ENCODE measurements at places on chromosomes 5 and 9.
A peak's percentile ranks its signal among the peaks of the same experiment; 100 is the strongest.

GRCh38 chr5:126884269-126884819 lies 107.4 kb downstream of the LMNB1 start:
- peak; percentile 70 for DNase-seq

- DNase-seq = no peak
Measured at GRCh38 chr5:124342584-124342983, 403.9 kb downstream of the ZNF608 start.

DNA sequence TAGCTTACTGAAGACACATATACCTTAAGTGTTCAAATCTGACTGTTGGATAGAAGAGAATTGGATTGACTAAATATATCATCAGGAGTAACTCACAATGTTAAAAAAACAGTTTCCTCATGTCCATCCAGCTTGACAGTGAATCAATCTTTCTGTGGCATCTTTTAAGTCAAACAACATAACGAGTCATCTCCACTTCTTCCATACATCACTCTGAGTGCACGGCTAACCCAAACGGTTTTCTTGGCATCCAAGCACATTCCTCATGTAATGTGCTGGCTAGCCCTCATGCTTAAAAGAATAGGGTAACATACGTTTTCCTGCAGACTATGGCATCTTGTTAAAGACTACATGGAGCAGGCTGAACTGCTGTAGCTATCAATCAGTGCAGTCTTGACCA lies 291.5 kb upstream of the TRPC7 start:
- peak; percentile 3 for DNase-seq

- peak; percentile 0 for DNase-seq
Measured at GRCh38 chr9:101093620-101094019, 65.1 kb downstream of the PLPPR1 start.

- DNase-seq = peak; percentile 74
Measured at GRCh38 chr9:81456431-81457006, 232.8 kb downstream of the TLE1 start.

GRCh38 chr5:90418214-90418613 lies 8.7 kb upstream of the CETN3 start:
- no peak for DNase-seq

GRCh38 chr9:131986576-131986975 lies 93.1 kb downstream of the MED27 start:
- no peak for DNase-seq

- no peak for DNase-seq
Measured at GRCh38 chr9:33850267-33850629, 33.3 kb downstream of the UBE2R2 start.

DNA sequence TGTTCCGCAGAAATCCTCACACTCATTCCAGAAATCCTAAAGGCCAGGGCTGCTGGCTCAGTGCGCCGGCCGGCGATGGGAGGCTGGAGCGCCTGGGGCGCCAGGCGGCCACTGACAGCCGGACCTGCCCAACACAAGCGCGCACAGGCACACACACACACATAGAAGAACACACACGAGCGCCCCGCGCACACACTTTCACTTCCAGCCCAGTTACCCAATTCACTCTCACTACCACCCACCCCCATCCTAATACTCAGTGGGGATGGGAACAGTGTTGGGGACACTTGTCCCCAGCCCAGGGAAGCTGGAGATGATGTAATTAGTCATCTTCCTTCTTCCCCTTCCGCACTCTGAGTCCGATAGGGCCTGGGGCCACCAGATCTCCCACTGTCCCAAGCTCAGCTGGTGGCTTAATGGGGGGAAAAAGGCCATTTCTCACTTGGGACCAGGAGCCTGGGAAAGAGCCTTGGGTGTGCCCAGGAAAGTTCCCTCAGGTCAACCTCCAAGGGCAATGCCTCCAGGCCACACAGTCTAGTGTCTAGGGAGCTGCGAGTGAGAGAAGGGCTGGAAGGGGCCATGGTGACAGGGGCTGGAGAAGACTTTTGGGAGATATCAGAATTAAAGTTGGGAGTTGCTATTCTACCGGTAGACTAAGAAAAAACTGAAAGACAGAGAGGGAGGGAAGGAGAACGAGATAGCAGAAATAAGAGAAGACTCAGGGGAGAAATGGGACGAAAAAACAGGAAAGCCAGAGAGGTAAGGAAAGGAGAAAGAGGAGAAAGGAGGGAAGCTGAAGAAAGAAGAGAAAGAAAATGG lies 1.7 kb downstream of the EBF1 start:
- no peak for DNase-seq

DNA sequence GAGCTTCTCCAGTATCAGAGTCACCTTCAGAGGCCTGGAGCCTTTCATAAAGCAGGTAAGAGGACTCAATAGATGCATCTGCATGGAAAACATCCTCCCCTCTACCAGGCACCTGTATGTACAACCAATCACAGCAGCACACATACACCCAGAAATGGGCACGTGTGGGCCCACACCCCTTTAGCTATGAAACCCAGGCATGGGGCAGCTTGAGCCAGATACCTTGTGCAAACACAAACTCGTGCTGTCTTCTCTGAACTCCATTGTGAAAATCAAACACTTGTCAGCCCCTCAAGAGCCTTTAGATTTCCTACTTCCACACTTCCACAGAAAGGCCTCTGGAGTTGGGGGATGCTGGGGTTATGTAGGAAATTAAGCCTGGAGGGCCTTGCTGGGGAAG lies 1.1 kb upstream of the CSF2 start:
- DNase-seq = no peak

DNA sequence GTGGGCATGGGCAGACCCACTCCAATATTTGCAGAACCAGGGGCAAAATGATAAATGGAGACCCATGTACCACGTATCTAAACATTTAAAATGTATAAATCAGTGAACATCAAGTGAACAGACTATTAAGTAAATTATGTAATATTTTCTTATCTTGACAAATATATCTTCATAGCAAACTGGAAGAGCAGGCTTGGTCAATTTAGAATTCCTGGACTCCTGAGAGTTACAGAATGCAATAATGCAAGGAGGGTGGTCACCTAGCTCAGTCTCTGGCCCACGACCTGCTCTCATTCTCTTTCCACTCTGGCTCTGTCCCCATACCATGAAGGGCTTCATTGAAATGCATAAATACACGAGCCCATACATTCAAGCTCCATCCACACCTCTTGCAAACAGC lies 398.0 kb downstream of the ENC1 start:
- no peak for DNase-seq

DNA sequence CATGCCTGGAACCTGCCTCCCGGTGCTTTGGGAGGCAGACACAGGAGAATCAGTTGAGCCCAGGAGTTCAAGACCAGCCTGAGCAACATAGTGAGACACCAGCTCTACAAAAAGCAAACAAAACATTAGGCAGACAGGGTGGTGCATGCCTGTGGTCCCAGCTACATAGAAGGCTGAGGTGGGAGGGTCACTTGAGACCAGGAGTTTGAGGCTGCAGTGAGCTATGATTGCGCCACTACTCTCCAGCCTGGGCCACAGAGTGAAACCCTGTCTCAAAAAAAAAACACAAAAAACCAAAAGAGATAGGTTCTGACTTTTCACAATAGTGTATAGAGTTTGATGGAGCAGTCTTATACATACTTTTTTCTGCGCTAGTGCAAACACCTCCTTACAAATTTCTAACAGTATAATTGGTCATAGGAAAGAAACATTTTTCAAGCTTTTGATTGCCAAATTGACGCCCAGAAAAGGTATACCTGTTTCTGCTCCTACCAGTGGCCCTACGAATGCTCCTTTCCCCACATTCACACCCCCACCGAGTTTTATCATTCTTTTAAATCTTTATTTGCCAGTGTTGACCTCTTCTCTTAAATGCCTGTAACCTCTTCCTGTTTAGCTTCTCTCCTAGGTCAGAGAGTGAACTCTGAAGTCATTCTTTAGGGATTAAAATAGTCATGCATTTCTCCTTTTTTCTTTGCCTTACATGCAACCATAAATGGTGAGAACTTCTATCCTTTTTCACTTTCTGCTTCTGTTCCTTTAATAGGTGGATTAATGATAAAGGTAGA lies 7.5 kb downstream of the DOCK8 start:
- DNase-seq = no peak

DNA sequence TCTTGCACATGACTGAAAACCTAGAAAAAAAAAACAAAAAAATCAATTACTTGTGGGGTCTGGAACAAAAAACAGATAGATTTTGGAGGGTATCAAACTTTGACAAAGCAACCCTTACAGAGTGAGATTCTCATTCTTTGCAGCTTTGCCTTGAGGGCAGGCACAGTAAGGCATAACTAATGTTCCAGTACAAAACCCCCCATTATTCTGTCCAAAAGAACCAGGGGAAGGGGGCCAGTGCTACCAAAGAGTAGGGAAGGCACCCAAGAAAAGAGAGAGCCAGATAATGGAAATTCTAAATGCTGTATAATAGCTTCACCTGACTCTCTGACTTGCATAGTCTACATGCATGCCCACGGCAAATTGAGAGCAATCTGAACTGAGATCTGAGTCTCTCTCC lies 12.9 kb downstream of the POLK start:
- DNase-seq = no peak

DNA sequence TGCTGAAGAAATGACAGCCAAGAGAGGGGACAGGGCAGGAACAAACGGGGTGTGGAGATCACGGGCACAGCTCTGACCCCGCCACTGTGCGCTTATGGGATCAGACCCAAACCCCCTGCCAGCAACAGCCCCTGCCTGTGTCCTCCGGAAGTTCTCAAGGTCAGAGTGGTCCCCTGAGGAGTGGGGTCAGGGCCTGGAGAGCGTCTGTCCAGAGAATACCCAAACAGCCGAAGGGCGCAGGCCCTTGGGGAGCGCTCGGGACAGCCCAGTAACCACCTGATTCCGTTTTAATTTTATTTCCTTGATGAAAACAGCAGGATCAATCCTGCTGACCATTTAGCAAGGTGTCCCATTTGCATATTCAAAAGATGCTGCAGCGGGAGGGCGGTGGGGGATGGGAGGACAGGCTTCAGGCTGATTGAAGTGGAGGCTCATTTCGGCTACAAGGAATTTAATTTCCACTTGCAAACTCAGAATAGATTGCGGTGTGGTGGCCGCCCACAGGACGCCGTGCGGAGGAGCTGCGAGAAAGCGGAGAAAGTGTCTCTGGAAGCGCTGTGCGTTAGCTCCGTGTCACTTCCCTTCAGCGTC lies 32.6 kb upstream of the TMEM250 start:
- no peak for DNase-seq

DNA sequence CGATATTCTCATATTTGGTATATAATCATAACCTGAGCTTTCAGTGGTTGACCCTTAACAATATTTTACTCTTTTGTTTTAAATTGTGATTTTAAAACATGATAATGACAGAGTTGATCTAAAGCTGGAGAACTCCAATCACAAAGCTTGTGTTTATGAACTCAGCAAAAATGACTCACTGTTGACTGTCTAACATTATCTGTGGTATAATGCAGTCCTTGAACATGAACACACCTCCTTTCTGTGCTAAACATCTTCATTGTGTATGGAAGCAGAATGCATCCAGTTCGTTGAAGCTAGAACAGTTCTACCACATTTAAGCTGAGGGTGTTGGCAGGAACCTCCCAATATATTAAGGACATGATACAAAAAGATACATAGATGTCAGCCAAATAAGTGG lies 1030.2 kb upstream of the SEMA6A start:
- DNase-seq = no peak

DNA sequence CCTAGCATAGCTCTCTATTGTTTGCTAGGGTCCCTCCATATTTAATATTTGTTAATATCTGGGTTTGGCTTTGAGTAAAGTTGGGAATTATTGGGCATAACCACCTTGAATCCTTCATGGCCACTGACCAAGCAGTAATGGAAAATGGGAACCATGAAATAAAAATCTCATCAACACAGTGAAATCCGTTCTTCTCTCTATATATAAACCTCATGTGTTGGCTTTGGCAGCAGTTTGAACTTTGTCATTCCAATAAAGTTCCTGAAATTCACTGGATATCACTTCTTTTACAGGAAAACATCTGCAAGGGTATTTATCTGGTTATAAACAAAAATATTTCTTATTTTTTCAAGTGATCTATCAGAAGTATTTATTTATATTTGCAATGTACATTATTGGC lies 93.0 kb upstream of the MPDZ start:
- no peak for DNase-seq

DNA sequence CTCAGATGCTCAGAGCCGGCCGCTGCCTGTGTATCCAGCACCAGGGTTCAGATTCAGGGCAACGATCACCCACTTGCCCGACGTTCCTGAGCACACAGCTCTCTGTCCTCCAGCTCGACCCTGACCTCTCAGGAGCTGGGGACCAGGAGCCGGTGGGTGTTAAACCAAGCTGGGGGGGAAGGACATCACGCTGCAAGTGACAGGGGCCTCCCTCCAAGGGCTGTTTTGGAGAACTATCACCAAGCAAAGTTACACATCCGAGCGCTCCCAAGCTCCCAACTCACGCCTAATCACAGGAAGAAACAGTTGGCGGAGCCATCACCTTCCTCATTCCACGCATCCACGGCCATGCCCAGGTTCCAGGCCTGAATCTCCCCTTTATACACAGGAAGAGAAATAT lies 51.5 kb upstream of the ZNF354A start:
- no peak for DNase-seq

DNA sequence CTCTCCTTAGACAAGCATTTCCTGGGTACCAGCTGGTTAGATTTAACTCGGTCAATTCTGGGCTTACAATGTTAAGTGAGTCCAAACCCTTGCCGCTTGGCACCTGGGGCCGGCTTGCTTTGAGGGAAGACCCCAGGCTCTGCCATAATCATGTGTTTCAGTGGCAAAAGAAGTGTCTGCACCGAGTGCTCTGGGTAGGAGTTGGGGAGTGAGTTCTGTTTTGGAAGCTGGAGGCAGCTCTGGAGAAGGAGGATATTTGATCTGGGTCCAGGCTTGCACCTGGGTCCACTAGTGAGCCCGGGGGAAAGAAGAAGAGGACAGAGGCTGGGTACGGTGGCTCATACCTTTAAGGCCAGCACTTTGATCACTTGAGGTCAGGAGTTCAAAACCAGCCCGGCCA lies 8.4 kb upstream of the OLFM1 start:
- no peak for DNase-seq

- no peak for DNase-seq
Measured at GRCh38 chr5:155935723-155936122, 391.2 kb upstream of the SGCD start.

- no peak for DNase-seq
Measured at GRCh38 chr5:129652349-129653056, 95.4 kb upstream of the MINAR2 start.

DNA sequence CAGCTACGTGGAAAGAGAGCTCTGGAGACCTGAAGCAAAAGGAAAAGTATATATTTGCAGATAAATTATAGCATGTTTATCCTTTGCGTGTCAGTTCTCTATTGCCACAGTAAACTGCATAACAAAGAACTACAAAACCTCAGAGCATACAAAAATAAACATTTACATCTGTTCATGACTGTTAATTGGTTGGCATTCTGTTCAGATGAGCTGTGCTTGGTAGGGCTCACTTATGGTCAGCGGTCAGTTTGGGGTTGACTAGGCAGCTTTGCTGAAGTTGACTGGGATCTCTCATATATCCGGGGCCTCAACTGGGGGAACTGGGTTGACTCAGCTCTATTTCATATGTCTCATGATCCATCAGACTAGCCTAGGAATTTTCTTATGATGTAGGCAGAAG lies 257.7 kb downstream of the TLE1 start:
- peak; percentile 67 for DNase-seq

GRCh38 chr9:110040788-110041187 lies 167.2 kb downstream of the C9orf152 start:
- no peak for DNase-seq
